ENCODE measurements at places on chromosomes 4 and X.

GRCh38 chr4:88807499-88807898 is 109.9 kb upstream of the NAP1L5 start:
- no peak for DNase-seq

DNA sequence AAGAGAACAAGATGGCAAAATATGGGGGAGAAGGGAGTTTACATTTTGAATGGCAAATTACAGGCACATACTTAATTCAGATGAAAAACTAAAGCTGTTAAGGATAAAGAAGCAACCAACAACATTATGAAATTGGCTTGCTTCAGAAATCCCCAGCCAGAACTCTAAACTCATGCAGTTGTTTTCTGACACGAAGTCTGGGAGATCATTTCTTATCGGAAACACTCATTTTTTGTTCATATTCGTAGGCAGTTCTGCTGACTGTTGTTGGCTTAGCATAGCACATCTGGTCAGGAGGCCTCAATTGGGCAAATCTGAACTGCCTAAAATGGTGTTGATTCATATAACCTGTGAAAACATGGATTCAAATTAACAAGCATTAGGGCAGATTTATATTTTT is 33.0 kb upstream of the ARHGAP6 start:
- no peak for DNase-seq

DNA sequence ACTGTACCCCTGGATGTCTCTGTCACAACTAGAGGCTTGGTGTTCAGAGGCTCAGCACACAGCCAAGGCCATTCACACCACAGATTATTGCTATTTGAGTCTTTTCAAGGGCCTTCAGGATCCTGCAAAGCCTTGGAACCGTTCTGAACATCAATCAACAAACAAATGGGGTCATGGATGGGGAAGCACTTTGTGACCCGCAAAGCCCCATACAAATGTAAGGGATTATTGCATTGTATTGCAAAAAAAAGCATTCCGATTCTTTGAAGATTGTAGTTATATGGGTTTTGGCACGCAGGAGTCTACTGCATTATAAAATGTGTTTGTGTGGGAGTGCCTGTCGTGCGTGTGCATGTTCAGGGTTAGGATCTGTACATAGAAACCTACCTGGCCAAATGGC is 17.3 kb upstream of the BCORL1 start:
- DNase-seq = no peak

DNA sequence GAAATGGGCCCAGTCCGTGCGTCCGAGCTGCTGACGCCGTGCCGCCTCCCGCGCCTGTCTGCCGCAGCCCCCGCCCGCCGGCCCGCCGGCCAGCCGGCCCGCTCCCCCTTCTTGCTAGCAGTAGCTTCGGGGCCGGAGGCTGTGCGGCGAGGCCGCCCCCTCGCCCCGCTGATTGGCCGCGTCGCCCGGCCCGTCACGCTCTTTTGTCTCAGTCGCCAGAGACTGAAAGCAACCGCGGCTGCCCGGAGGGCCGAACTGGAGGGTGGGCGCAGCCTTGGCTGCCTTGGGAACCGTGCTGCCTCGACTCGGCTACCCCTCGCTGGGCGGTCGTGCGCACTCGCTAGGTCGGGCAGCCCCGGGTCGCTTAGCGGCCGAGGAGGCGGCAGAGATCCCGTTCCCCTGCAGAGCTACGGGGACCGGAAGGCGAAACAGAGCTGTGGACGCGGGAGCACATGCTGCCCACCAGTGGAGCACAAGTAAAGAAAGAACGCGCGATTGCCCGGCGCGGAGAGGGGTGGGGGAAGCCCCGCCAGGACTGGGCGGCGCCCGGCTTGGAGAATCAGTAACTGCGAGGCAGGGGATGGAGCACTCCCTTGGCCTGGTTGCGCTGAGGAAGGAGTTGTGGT is at the start of gene ZCCHC18:
ZCCHC18 (plus strand) TSS at position 198 of the 626 bp plus-strand sequence. CDS start 1,589 bp downstream, outside the sequence.
- DNase-seq = peak; percentile 28

GRCh38 chr4:112865443-112865842 is 184.0 kb upstream of the ANK2 start:
- DNase-seq = no peak

GRCh38 chrX:41822892-41823291 is 98.9 kb downstream of the GPR82 start:
- no peak for DNase-seq

DNA sequence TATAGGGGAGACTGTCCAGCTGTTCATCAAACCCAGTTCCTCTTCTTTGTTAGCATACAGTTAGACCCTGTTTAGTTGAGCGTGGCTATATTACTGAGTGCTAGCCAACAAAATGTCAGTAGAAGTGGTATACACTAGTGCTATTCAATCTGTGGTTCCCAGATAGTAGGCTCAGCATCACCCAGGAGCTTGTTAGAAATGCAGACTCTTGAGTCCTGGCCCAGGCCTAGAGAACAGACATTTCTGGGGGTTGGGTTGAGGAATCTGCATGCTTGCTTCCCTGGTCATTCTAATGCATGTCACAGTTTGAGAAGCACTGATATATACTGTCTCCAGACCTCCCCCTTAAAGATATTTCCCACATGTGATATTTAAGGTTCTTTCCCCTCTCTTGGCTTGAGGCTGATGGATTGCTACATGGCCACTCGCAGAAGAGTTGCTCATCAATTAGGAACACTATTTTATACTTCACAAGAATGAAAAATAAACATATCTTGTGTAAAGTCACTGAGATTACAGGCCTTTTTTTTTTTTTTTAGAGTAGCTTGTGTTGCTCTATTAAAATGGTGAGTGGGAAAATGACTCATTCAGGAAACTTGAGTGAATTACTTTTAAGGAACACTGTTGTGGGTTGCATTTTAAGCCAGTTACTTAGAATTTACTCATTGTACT is 289.0 kb downstream of the STIM2 start:
- DNase-seq = no peak

- DNase-seq = no peak
Measured at GRCh38 chr4:116724249-116724648, 361.1 kb downstream of the TRAM1L1 start.

DNA sequence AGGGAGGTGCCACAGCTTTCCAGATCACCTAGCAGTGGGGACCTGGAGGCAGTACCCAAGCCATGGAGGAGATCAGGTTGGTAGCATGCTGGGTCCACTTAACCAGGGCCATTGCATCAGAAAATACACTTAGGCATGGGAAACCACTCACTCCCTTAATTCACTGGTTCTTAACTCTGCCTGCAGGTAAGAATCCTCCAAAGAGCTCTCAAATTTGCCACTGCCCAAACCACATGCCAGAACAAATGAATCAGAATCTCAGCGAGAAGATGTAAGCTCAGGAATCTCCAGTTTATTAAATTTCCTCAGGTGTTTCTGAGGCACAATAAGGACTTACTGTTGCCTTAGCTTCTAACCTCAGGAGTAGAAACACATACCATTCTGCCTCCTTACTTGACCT is 327.7 kb upstream of the RASGEF1B start:
- DNase-seq = no peak

DNA sequence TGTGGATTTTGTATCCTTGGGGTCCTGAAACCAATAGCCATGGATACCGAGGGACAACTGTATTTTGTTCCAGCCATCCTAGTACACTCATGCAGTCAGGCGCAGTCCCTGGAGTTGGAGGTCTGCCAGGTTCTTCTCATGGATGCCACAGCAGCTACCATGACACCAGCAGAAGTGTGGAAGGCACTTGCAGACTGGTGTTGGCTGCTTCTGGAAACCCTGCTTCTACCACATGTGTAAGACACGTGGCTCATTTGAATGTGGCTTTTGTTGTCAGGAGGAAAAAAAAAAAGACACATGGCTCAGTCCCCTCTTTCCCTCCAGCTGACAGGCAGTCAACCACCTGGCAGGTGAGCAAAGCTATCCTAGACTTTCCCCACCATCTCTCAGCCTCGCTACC is 19.4 kb downstream of the DRD5 start:
- no peak for DNase-seq

DNA sequence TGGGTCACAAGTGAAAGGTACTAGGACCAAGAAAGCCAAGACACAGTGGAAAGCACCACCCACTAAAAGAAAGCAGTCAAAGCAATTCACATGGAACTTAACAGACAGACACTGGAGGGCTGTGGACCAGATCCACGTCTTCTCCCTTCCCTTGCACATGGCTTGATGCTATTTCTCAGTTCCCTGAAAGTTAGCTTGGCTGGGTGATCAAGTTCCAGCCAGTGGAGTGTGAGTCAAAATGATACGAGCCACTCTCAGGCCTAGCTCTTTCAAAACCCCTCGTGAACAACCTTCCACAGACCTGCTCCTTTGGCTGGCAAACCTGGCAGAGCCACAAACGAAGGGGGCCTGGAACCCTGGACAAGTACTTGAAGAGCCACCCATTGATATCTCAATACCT is 52.0 kb downstream of the RELL1 start:
- DNase-seq = no peak

- DNase-seq = no peak
Measured at GRCh38 chr4:178836865-178837264, 1394.6 kb upstream of the AGA start.

DNA sequence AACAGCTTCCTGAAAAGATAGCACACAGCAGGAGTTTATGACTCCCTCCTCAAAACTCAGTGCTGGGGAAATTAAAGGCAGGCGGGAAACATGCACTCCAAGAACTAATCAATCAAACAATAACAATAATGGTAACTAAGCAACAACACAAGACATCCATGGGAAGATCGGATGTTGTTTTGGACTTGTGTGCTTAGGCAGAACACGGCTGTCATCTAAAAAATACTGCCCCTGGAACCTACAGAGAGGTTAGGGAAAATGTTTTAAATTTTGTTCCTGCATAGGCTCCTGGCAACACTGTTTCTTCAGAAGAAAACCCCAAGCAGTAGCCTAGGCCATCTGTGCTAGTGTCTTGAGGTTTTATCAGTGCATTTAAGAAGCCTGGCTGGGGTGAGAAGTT is 1378.2 kb downstream of the STIM2 start:
- DNase-seq = no peak

DNA sequence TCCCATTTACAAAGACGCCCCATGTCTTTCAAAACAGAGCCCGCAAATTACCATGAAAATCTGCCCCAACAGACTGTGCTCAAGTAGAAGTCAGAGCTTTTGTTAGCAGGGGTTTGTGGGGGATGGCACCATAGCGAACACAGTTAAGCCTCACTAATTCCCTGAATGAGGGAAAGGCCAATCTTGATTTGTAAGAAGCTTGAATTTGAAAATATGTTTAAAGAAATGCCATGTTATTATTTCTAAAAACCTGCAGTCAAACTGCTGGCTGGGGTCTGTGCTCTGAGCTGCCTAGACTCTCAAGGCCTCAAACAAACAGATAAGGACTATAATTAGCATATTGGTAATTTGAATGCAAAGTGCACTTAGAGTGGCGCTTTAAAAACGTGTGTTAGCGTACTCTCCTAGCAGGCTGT is 9.4 kb upstream of the PAK3 start:
- no peak for DNase-seq

DNA sequence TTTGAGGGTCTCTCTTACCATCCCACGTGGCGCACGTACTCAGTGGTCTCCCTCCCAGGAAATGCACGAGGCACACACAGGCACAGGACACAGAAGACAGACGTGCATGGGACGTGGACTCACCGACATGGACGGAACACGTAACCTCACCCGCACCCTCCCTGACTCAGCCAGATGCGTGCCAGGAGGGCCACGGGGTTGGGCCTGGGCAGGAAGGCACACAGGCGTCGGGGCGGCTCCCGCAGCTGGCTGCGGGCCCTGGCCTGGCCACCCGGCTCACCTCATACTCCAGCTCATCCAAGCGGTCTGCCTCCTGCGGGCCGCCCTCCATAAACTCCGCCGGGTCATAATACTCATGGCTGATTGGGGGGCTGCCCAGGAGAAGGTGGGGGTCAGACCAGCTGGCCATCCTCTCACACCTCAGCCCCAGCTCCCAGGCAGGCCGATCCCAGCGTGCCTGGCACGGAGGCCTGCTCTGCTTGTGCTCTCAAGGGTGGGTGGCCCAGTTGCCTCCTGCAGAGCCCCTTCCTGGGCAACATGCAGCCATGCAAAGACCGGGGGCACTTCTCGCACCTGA is 12.6 kb downstream of the SSR4 start:
- no peak for DNase-seq

GRCh38 chr4:173187732-173188131 is 19.1 kb downstream of the GALNT7 start:
- no peak for DNase-seq

DNA sequence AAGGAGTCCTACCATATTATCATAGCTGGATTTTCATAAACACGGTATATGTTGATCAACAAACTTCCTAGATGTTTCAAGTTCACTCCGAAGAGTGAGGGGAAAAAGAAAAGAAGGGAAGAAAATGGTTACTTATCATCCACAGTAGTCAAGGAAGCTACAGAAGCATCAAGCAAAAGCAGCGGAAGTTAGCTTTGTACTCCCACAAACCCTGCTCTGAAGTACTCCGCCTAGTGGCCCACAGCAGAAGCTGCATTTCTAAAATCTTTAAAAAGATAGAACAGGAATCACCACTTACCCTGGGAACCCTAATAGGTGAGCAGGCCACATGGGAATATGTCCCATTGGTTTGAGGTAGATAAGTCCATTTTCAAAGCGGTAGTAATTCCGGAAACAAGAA is 28.5 kb upstream of the FRG1 start:
- DNase-seq = no peak

DNA sequence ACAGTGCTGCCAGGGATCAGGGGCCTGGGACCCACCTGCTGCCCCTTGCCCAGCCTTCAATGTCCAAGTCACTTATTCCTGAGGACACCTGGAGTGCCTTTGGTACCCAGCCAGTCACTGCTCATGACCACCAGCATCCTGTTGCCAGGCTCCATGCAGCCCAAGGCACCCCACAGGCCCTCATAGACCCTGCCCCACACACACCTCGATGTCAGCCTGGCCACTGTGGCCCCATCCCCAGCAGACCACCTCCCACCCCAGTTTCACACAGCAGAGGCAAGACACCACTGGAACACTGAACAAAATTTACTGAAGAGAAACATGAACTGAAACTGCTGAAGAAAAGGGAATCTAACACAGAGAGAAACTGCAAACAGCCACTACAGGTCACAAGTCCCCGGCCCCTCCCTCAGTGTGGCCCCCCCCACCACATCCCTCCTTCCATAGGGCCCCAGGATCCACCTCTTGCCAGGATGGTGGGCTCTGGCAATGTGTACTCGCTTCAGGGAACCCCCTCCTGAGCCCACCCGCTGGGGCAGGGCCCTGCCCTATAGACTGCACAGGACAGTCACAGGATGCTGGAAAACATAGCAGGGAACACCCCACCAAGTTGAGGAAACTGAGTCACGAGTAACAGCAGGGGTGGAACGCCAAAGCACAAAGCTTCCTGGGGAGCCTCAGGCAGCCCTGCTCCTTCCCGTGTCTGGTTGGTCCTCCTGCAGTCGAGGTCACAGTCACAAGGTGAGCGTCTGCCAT is 5.2 kb downstream of the PNMA5 start:
- no peak for DNase-seq

DNA sequence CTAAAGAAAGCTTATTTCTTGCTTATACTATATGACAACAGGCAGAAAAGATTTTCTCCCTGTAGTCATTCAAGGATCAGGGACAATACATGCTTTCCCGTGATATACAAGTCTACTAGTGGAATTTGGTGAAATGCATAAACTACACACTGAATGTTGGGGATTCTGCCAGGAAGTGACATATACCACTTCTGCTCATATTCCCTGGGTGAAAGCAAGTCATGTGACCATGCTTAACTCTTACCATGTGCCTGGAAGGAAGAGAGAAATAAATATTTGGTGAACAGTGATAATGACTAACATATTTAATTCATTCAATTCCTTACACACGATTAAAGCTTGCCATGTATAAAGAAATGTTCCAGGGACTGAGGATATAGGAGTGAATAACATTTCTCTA is 534.6 kb downstream of the PPARGC1A start:
- no peak for DNase-seq

Measured in activated CD8-positive, alpha-beta memory T cell treated with anti-CD3 and anti-CD28 coated beads, Interleukin-2, amount 50 U/mL, for 4 hours (primary cell).